ENCODE measurements at places on chromosomes 1 and 21.

DNA sequence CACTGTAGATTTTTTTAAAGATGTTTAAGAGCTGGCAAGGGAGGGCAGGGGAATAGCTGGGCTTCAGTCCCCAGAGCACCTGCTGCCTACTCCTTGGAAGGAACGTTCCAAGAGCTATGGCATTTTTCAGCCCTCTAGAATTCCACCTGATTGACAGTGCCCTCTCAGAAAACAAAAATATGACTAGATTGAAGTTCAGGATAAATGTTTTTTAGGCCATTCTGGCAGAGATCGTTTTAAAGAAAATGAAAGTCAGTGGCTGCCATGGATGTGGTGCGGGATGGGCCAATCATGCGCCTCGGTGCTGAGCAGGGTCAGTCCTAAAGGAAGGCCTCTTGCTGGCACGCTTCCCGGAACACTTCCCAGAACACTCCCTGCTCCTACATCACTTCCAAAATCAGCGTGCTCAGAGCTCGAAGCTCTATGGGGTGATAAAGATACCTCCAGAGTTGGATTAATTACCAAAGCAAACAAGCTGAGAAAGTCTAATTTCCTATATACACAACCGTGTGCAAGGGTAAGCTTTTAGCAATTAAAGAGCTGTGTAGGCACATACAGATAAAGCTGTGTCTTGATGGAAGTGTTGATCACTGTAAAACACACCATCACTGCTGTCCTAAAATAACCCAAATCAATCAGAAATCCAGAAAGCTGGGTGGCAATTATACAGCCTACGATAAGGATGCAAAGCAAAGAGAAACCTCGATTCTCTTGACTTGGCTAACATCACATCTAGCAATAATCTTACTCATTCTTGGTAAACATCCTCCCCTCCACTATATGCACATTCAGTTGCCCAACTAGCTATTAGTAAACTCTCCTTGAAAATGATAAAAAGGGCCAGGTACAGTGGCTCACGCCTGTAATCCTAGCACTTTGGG is 34.6 kb downstream of the TGFBR3 start:
- no peak for DNase-seq

GRCh38 chr1:113517983-113518382 is 127.7 kb downstream of the MAGI3 start:
- no peak for DNase-seq

DNA sequence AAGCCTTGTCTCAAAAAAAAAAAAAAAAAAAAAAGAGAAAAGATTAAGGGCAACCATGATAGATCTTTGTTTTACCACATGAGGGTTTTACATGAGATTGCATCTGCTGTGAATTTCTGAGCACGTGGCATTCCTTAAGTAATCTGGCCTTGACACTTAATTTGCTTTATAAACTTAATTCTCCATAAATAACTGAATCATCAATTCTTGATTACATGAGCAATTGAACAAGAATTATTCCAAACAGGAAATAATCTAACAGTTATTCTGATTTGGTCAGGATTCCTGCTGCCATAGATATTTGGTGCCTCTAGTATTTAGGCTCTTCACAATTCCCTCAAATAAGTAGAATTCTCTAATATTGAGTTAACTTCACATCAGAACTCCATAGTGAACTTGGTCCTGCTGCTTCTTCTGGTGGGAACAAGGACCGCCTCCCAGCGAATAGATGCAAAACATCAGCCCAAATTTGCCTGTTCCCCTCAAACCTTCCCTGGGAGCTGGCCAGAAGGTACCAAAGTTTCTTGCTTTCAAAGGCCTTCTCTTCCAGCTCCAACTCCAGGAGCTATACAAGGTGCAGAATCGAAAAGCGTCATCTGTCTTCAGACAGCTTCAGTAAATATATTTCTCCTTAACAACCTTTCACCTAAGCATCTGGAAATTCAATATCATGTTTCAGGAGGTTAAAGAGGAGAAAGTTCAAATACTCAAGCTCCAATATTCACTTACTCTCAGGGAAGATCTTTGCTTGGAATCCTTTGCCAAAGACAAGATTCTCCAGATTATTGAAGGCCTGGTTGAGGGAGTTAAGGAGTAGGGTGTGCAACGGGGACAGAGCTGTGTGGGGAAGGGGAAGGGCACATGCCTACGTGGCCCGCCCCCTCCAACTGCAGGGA is 1.0 kb downstream of the KRTCAP2 start:
- no peak for DNase-seq

DNA sequence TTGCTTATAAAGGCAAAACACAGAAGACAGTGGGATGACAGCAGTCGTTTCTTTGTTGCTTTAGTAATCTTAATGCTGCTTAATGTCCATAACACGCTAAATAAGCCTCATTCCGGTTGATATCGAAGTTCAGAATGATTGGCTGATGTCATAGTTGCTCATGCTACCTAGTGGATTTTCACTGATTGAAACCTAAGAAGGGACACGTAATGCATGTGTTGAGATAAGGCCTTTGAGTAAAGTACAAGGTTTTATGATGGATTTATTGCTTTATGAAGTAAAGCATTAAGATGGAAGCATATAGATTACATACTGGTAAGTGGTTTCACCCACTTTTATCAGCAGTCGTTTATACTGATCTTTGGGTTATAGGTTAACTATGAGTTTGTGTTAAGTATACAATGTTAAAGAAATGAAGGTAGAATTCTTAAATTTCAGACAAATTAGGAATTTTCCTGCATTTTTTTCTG is 25.1 kb downstream of the IARS2 start:
- no peak for DNase-seq

GRCh38 chr1:107900090-107900945 is 64.7 kb downstream of the VAV3 start:
- no peak for DNase-seq

DNA sequence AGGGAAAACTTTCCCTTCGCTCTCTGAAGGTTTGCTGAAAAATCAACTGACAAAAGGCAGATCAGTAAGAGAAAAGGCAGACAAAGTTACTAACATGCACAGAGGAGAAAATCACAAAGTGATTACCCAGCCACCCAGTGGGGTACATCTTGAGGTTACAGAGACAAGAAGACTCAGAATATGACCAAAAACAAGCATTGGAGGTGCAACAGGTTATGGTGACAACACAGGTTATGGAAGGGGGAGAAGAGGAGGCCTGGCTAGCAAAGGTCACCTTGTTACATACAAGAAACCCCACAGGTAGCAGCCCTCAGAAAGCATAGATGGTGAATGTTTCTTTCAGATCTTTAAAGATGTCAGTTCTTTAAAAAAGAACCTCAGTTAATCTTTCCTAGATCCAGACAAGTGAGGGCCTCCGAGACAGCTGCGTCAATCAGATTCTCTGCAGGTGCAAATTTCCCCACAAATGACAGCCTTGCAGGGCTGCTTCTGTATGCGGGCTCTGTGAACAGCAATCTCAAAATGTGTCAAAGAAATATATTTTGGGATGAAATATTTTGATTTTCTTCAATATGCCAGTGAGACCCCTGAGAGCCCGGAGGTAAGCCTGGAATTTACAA is 207.6 kb upstream of the RAB4A start:
- no peak for DNase-seq

- DNase-seq, result no peak
These were observed 22.2 kb downstream of the TOMM20 start for GRCh38 chr1:235106457-235106856.

DNA sequence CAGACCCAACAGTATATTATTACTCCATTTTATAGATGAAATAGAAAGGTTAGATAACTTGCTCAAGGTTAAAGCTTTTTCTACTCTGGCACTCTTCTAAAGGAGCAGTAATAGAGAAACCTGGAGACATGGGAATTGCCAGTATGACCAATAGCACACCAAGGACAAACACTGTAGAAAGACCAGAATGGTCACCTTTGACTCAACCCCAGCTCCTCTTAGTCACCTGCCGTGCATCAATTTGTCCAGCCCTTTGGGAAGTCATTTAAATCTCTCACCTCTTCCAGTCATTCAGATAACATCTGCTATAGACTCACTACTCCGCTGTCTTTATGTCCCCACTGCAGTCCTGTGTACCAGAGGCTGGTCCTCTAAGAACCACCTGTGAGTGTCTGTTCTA is 23.9 kb upstream of the SLC44A3 start:
- DNase-seq, result no peak

GRCh38 chr1:234699795-234700665 is 90.1 kb upstream of the IRF2BP2 start:
- no peak for DNase-seq

DNA sequence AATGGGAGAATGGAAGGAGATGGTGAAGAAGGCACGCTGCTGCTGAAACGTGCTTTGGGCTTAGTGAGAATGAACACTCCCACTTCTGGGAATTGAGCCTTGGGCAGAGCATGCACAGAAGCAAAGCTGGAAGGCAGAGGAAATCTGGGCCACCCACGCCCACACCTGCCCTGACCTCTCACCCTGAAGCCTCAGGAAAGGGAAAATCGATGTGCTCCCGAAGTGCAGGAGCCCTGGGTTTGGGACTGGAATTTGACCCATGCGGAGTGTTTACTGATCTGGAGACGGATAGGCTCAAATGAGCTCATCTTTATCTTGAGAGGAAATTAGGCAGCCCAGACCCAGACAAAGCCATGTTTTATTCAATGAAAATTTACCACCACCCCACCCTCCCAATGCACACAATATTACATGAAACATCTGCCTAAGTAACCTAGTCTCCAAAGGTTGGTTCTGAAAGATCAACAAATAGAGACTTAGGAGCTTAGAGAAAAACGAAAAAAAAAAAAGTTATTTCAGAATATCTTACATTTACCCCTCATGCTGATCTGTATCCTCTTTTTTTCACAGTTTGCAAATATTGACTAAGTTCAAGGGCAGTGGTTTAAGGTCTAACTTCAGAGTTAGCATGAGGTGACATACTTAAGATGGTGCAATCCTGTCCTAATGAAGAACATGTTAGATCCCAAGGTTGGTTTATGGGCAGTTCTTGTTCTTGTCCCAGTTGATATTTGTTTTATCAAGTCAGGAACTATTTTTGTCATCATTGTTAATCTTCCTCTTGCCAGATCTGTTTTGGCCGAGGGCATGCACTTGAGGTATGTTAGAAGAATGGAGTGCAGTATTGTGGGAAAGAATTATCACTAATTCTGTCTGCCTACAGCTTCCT is 63.0 kb downstream of the PROX1 start:
- no peak for DNase-seq

- peak; percentile 100 for DNase-seq
These were observed at the start of gene INTS3 for GRCh38 chr1:153727463-153728304. Gene INTS3, plus strand, starts transcription at chr1:153728050. Its CDS starts 585 bp downstream, at chr1:153728635.

DNA sequence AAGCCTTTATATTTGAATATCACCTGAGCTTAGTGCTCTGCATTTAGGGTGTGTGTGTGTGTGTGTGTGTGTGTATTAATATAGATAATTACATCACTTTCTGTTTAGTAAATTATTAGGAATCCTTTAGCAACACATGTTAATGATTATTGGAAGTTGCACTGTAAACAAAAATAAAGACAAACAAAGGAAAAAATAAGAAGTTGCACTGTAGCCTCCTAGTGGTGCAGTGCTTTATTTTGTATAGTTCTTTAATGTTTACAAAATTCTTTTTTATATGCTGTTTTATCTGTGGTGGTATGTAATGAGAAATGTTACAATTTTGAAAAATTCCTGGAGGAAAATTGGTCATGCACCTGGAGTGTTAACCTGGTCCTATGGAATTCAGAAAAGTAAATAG is 69.2 kb downstream of the UBE4B start:
- DNase-seq, result no peak

DNA sequence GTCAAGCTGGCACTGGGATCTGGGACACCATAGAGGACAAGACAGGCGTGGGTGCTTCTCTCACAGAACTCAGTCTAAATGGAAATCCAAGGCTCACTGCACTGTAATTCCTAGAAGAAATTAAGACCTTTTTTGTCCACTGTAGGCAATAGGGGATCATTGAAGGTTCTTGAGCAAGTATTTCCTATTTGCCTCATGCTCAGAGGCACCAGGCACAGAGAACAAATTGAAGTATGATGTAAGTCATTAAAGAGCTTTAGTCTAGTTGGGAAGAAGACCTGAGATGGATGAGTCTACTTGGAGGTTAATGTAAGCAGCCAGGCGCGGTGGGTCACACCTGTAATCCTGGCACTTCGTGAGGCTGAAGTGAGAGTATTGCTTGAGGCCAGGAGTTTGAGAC is 34.6 kb downstream of the EIF2D start:
- DNase-seq, result no peak

- no peak for DNase-seq
These were observed 46.1 kb downstream of the CAMTA1 start for GRCh38 chr1:6831366-6831765.

DNA sequence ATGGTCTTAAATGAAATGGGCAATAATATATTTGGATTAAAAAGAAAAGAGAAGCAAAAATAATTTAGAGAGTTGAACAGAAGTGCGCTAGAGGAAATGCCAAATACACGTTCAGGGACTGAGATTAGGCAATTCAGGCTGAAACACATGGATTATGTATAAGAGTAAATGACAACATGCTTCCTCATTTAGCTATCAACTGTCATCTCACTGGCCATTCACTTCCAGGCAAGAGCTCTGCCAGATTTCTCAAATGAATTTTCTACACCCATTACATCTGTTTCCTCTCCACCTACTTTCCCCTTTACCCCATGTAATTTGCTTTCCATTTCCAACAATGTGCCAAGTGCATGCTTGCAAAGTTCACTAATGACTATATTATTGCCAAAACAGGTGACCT is 582.4 kb downstream of the LTN1 start:
- no peak for DNase-seq

- no peak for DNase-seq
These were observed 66.4 kb upstream of the STUM start for GRCh38 chr1:226482196-226482595.

GRCh38 chr1:63728611-63729226 is 45.1 kb upstream of the ROR1 start:
- DNase-seq, result no peak

- peak; percentile 22 for DNase-seq
These were observed 52.2 kb upstream of the L1TD1 start for GRCh38 chr1:62142496-62142895.

DNA sequence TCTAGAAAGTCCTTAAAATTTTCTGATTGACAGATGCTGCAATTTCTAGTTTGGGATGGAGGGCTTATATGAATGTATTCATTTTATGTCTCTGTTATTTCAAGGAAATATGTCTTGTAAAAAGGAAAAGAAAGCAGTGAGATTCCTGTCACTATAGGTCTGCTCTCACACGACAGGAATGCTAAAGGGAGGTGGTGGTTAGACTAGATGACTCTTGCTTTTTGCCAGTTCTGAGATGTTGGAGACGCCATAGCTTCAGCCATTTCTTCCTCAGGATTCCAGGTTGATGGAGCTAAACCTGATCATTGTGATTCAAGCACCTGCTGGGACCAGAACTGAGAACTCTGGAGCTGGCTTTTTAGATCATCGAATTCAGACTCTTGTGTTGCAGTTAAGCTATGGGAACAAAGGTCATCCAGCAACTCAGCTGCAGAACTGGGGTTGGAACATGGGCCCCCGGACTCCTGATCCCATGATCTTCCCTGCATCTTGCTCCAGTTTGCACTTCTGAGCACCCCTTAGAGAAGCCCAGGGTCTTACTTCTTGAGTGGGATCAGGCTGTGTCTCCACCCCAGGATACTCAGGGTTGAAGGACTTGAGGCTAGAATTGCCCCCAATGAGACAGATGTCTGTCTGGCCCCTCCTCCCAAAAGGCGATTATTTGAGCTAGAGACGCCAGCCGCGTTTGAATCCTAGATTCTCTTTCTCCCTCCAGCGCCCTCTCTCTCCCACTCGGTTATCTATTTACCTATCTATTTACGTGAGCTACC is 46.7 kb upstream of the FOXO6 start:
- no peak for DNase-seq

All from iPS DF 6.9 (cell line).